ENCODE measurements at places on chromosomes 5 and 9.

DNA sequence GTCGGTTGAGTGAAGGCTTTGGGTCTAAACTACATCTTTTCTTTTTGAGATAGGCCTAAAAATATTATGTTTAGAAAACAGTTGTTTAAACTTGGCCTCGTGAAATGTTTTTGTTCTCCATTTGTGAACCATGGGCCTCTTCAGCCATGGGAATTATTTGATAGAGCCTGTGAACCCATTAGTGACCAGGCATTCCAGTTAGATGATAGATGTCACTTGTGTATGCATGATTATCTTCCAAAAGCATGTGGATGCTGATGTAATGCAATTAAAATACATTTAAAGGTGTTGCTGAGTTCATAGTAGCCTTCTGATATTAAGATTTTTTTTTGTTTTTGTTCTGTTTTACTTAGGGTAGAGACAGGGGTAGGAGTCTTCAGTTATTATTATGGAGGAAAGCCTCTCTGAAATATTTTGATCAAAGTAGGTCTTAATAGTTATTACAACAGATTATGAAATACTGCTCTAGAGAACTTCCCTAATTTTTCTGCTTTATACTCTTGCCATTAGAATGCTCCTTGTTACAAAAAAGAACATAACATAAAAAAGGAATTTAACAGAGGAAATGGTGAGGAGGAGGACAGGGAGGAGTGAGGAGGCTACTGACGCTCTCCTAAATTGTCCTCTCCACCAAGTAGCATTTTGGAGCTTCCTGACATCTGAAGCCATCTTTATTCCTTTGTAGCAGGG lies 32.9 kb downstream of the CPEB4 start:
- no peak for DNase-seq

DNA sequence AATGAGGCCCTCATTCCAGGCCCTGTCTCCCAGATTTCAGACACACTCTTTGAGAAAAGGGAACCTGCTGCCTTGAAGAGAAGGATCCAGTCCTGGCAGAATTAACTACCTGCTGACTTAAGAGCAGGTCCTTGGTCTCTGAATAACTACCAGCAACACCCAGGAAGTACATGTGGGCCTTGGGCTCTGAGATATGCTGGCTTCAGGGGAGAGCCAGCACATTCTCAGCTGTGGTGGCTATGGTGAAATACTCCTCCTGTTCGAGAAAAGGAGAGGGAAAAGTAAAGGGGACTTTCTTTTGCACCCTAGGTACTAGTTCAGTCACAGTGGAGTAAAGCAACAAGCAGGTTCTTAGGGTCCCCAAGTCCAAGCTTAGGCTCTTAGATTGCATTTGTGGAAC lies 120.0 kb downstream of the HMHB1 start:
- no peak for DNase-seq

DNA sequence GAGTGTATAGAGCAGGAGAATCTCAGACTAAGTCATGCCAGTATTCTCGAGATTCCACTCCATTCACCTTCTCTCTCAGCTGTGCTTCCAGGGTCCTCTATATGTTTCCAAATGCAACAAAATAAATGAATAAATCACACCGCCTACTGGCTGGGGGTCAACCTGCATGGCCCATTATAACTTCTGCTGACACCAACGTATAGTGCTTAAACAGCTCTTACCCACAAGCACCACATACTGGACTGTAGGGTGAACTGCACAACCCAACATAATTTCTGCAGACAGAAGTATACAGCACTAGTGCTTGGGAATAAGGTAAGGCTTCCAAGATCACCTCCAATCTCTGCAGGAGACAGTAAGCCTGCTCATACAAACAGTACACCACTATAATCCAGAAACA lies 33.1 kb upstream of the HTR4 start:
- DNase-seq: no peak

DNA sequence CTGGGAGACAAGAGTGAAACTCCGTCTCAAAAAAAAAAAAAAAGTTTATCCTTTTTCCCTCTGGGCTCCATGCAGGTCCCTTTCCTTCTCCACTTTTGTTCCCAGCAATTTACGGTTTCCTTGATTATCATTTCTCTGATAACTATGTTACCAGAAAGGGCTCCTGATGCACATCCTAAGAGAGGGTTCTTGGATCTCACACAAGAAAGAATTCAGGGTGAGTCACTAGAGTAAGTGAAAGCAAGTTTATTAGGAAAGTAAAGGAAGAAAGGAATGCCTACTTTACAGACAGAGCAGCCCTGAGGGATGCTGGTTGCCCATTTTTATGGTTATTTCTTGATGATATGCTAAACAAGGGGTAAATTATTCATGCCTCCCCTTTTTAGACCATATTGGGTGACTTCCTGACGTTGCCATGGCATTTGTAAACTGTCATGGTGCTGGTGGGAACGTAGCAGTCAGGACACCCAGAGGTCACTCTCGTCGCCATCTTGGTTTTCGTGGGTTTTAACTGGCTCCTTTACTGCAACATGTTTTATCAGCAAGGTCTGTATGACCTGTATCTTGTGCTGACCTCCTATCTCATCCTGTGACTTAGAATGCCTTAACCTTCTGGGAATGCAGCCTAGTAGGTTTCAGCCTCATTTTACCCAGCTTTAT lies 13.5 kb upstream of the MELK start:
- no peak for DNase-seq

DNA sequence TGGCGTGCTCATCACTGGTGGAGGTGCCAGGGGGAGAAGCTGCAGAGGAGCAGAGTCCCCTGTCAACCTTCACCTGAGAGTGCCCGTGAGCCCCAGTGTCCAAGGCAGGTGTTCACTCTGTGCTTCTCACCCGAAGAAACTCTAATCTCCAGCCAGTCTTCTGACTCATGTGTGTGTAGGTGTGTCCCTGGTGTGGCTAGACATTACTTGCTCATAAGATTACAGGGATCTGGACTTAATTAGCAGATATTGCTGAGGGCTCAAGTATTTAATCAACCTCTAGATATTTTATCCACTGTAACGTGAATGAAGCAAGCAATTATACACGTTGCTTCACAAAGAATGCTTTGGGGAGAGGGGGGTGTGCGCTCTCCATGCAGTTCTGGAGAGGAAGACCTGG lies 72.5 kb downstream of the MED10 start:
- no peak for DNase-seq

DNA sequence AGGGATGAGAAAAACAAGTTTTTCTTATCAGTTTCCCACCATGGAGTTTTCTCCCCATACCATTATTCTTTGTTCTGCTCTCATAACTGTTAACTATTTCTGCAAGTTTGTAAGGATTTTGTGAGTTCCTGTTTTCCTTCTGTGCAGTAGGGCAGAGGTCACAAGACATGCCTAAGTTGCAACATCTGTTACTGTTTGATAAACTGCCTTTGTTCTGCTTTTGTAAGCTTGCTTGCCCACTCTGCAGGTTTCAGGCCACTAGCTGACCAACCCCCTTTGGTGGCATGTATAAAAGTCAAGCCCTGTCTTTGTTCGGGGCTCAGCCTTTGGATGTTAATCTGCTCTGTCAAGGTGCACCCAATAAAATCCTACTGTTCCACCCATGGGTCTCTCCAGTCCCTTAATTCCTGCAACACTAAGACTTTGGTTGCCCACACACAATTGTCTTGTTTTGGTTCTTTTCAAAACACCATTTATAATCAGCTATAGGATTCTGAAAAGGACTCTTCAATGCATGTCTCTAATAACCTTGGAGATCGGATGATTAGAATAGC lies 545.4 kb downstream of the CDH9 start:
- no peak for DNase-seq

DNA sequence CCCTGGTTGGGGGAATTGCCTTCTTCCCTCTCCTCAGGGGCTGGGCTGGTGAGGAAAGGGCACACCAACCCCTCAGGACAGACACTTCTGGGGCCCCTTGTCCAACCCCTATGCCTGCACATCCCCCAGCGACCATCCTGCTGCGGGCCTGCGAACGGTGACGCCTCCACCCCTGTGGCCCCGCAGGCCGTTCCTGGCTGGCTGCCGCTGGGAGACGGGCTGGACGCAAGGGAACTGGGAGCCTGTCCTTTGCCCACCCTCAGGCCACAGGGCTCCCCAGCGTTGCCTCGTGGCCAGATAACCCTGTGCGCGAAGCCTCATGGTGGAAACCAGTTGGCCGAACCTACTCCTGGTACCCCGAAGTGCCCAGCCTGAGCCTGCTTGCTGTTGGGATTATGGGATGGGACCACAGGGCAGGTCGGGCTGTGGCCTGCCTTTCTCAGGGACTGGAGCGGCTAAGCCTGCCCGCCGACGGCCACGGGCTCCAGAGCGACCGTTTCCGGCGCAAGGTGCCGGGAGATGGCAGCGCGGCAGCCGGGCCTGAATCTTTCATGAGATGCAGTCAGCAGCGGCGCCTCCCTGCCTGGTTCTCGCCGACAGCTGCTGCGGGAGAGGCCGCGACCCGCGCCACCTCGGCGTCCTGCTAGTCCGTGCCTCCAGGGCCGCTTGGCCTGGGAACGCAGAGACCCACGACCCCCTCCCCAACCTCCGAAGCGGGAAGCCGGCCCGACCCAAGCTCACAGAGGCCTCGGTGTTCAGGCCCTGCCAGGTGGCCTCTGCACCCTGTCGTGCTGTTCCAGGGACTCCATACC lies 6.5 kb upstream of the PITX1 start:
- no peak for DNase-seq

DNA sequence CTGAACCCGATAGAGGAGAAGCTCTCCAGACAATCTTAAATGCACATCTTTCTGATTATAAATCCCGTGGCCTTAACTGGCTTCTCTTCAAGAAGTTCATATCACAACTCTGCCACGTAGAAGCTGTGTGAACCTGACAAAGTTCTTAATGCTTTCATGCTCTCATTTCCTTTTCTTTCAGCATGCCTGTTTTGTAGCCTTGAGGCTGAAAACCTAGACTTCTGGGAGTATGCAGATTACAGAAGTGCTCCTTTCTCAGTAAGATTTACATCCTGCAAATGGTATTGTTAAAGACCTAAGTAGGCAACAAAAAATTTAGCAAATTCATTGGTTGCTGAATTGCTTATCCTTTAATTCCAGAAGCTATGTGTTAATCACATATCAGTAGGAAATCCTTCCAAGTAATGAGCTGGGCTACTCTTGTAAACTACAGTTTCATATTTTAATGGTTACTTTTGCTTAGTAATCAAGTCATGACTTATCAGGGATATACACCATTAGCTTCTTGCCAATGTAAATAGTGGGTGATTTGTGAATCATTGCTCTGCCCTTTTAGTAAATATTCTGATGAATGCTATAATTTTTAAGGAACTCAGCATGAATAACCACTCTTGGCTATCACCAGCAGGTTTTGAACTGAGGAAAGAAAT lies 334.7 kb downstream of the FBXL7 start:
- no peak for DNase-seq

GRCh38 chr9:118595719-118596305 lies 773.4 kb downstream of the BRINP1 start:
- DNase-seq: no peak

DNA sequence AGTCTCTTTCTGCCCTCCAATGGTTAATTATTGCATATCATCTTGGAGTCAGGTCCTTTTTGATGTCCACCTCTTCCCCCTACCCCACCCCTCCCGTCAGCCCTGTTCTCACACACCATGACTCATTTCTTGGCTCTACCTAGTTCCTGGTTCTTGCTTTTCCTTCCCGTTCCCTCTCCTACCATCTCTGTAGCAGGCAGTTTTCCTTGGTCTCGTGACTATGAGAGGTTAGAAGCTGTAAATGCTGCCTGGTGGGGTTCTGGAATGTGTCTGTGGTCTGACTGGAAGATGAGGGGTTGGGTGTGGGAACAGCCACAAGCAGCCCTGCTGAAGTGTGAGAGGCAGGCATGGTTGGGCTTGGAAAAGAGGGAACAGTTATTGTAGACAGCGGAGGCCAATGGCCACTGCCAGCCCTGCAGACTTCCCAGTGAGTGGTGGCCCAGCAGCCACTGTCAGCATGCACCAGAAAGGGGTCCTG lies 18.2 kb downstream of the SLC22A5 start:
- no peak for DNase-seq

- DNase-seq: no peak
Measured at GRCh38 chr9:101925498-101925897, 187.1 kb upstream of the GRIN3A start.

DNA sequence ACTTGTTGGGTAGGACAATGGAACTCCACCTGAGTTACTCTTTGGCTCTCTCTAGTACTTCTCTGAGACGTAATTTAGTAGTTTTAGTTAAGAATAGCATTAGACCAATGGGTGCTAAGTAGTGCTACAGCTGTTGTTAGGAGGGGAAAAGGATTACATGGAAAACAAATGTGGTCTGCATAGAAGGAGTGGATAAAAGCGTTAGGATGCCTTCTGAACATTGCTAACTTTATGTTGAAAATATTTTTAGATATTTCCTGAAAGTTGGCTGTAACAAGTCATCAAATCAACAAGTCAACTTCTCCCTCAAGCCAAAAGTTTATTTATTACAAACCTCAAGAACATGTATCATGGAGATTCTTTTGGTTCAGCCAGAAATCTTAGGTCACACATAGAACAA lies 409.5 kb upstream of the MEF2C start:
- DNase-seq: no peak

DNA sequence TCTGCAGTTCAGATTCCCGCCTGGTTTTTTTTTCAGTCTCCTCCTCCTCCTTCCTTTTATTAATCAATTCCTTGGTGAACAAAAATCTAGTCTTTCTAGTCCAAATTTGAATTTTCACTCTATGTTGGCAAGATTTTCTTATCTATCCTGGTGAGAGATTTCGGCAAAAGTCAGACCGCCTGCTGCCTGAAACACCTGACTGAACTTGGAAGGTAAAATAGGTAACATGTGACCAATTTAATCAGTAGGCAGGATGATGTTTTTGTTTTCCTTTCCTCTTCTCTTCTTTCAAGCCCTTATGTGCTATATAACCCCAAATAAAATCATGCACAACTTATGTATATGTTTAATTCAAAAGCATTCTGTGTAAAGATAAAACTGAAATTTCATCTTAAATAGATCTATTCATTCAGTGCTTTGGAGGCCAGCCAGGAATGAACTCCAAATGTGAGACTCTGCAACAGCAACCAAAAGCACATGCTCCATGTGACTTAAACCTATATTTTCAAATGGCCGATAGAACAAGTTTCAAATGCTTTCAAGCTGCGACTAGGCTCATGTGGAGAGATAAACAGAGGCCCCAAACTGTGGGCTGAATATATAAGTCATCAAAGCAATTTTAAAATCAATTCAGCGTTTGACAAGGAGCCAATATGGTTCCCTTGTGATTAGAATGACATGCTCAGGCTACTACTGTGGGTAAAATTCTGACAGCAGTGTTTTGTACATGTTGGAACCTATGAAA lies 100.4 kb upstream of the SEMA6A start:
- DNase-seq: no peak

- DNase-seq: no peak
Measured at GRCh38 chr9:137689745-137690529, 71.1 kb downstream of the EHMT1 start.
